ENCODE measurements at places on chromosomes 7 and 10.

DNA sequence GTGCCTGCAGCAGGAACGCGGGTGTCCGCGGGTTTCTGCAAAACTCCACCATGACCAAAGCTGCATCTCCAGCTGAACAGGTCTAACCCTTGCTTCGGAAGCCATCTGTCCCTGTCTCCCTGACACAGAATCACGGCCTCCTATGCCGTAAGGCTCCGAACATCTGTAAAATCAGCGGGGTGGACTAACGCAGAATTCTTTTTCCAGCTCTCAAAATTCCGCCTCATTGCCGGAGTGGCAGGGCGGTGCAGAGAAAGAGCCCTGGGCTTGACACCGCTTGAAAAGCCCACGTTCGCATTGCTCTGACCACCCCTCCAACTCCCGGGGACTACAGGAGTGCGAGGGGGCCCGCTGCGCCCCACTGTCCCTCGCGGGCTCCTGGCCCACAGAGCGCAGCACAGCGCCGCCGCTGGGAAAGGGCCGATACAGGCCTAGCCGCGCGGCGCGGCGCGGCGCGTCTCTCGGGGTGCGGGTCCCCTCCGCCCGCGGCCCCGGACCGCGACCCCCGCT is 409 bp downstream of the DNMBP start:
- no peak for DNase-seq

GRCh38 chr7:116392806-116393205 is 106.7 kb upstream of the CAV2 start:
- no peak for DNase-seq

- DNase-seq: no peak
Measured at GRCh38 chr7:157501581-157501980, 164.8 kb downstream of the DNAJB6 start.

DNA sequence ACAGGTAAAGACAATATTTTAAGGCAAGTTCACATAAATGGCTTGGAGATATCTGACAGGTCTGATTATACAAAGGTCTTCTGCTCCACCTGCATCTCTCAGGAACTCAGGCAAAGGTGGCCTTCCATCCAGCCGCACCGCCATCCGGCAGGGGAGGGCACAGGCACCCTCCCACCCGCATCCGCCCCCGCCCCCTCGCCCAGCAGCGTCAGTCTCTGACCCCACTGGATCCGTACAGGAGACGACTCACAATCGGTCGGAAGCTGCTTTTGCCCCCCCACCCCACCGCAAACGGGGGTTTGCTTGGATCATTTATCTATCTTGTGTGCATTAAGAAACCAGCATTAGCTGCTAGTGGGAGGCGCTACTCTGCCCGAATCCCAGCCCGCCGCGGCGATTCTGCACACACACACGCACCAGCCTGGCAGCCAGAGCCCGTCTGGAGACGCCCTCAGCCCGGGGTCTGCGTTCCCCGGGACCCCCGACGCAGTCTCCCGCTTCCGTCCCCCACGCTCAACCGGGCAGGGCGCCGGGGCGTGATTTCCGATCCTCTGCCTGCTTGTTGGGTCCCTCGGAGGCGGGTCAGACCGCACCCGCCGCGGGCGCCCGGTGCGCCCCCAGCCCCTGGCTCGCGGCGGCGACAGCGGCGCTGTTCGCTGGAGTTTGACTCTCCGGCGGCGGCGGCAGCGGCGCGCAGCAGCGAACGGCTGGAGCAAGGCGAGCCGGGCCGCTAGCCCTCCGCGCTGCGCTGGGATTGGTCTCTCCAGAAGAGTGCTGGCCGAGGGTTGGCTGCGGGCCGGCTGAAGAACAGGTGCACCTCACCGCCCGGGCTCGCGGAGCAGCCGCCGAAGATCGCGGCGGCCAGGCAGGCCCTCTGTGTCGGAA is 820 bp upstream of the NRG3 start:
- DNase-seq: no peak

- DNase-seq: peak; percentile 91
Measured at GRCh38 chr10:117047947-117048346, 43.0 kb upstream of the SHTN1 start.
